ENCODE measurements at places on chromosomes 6 and 20. TPM values are rescaled to one million over a fixed set of nuclear protein-coding genes. Genes with fewer than 3 reads are reported as not detected.

Gene TPD52L1
- 24.5 TPM for total RNA-seq

- no peak for DNase-seq
Observed at GRCh38 chr6:112337209-112337638, 9.9 kb upstream of the RFPL4B start.

DNA sequence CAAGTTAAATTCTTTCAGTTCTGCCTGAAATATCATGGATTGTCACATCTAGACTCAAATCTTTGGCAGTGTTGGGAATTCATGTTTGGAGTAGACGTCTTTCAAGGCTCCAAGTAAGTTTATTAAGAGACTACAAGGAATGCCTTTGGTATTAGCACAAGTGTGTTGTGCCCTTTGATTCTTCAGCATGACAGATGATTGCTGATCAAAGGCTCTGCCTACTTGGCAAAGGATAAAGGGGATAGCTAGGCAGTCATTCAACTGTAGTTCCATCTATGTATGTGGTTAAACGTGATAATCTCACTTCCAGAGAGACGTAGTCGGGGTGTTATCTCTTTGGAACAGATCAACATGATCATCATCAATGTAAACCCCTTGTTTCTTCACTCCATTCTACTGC lies 86.2 kb downstream of the SPTLC3 start:
- no peak for DNase-seq

- no peak for DNase-seq
Observed at GRCh38 chr6:139368661-139369060, 5.8 kb downstream of the CITED2 start.

GRCh38 chr20:25198663-25199383 lies 3.3 kb downstream of the ENTPD6 start:
- DNase-seq, result no peak
